ENCODE measurements at places on chromosomes 3 and 15. TPM values are rescaled to one million over a fixed set of nuclear protein-coding genes. Genes with fewer than 3 reads are reported as not detected.
A peak's percentile ranks its signal among the peaks of the same experiment; 100 is the strongest.

GRCh38 chr3:43418601-43419272, 132.4 kb downstream of the SNRK start:
- DNase-seq, result no peak

DNA sequence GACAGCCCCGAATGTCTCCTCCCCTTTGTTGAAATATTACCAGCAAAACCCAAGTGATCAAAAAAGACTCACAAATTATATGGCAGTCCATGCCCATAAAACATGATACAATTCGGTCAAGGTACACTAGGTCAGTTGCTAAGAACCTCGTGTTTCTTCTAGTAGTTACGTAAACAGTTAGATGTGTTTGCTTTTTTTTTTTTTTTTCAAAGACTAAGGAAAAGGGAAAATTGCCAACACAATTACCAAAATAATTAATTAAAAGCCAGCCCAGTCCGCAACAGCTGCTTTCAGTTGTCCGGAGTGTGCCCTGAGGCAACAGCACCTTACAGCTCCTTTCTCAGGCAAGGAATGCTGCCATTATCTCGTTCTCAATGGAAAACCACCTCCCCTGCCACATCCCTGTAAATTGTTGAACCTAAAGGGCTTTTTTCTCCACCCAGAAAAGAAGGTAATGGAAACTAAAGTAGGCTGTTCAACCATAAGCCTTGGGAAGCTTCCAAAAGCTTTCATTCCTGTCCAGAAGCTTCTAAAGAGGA, 129.2 kb upstream of the TSC22D2 start:
- no peak for DNase-seq

GRCh38 chr15:38401701-38402100, 52.2 kb upstream of the FAM98B start:
- DNase-seq, result no peak

DNA sequence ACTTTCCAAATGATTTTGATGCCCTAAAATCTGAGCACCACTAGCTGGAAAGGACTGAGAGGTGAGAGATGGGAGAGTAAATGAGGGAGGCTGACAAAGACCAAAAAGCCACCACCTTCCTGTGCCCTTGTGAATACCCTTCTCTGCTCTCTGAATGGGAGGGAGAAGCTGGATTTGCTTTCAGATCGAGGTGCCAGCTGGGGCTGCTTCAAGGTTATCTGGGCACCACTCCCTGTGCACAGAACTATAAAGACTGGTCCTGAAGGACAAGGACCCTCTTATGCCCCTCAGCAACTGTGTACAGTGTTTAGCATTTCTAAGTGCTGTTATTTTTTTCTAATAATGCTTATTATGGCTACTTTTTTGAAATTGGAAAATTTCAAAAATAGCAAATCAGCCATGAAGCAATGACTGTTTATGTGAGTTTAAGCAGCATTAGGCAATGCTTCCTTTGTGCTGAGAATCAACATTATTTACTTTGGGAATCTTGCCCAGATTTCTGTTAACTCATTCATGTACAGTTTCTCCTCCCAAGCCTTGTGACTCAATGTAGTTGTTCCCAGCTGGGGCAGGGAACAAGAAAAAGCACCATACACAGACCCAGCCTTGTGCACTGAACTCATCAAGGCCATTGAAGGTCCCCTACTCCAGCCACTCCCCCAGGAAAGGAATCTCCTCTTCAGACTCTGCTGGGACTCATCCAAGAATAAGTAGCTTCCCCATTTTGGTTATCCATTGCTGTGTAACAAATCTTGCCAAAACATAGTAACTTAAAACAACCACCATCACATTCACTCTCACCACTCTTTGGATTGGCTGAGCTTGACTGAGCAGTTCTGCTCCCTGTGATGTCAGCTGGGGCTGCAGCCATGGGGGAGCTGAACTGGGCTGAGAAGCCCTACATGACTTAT, 37.3 kb upstream of the CDV3 start:
- DNase-seq, result peak; percentile 22

DNA sequence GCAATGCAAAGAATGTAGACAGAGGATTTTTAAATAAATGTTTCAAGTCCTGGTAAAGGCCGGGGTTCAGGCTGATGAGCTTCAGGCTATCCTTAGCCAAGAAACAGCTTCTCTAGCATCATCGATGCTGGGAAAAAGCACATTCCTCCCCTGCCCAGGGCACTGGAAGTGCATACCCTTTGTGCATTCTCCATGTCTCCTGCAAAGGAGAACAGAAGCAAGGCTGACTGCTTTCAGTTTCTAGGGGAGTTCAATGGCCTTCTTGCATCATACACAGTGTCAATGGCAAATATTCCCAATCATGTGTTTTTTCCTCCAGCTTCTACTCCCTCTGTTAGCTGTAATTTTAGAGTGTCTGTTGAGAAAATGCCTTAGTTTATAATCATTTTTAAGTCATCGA, 59.9 kb downstream of the GPR176 start:
- DNase-seq, result no peak

DNA sequence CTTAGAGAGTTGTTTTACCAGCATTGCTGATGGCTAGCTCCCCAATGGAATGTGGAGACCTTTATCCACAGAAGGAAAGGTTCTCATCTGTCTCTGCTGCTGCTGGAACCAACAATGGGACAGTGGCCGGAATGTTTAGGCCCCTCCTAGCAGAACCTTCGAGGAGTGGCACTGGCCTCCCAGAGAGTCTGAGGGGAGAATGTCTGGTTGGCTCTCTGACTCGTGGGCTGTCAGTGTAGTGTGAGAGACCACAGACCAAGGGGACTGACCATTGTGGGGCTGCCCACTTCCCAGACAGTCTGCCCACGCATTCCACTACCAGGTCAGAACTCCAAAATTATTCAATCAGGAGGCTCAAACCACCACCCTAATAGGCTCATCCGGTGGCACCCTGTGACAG, 5.1 kb downstream of the RASL12 start:
- no peak for DNase-seq

DNA sequence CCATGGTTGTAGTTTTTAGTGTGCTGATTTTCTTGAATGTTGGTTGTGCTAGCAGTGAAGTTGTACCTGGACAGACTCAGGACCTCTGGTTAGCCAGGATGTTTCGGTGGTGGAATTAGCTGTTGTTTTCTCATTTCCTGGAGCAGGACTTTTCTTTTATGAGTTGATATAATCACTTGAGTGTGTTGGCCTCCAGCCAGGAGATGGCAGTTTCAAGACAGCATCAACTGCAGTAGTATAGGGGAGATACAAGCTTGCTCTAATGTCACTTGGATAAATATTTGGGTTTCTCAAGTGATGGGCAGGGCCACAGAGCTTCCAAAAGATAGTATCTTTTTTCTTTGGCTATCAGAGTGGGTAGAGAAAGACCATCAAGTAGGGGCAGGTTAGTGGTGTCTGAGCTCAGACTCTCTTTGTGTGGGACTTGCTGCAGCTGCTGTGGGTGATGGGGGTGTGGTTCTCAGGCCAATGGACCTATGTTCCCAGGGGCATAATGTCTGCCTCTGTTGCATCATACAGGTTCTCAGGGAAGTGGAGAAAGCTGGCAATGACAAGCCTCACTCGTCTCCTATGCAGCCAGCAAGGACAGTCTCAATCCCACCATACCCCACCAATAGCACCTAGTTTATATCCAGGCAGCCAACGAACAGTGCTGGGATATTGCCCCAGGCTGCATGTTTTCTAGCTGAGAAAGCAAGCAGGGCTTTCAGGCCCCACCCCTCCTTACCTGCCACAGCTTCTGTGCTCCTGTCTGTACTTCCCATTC, 14.6 kb upstream of the OR5K2 start:
- no peak for DNase-seq

DNA sequence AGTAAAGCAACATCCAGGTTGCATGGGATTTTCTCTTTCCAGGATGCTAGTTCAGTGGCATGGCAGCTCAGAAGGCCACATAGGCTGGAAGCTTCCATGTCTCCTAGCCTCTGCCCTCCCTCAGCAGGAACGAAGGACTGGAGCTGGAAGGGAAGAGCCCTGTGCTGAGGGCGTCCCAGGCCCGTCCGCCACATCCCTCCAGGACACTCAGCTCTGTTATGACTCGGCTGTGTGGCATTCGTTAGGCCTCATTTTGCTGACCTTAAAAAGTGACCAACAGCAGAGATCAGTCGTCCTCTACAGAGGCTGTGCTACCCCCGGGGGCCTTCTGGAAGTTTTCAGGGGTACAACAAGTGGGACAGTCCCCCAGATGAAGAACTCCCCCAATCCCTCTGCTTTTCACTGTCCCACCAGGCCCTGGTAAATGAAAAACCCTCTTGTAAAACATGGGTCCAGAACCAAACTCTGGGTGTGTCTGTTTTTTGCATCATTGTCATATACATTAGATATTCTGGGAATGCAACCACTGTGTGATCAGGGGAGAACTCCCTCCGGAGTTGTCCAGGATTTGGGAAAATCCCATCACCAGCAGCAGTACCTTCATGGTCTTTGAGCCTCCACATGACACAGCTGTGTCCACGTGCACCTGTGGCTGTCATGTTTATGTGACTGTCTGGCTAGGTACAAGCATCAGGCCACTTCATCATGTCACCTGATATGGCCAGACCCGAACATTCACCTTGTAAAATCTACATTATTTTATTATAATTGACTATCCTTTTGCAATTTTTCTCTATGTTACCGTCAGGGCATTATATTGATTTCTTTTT, 149.9 kb downstream of the OR4M2 start:
- no peak for DNase-seq

GRCh38 chr3:196981657-196982056, 13.0 kb upstream of the PIGZ start:
- DNase-seq, result no peak

DNA sequence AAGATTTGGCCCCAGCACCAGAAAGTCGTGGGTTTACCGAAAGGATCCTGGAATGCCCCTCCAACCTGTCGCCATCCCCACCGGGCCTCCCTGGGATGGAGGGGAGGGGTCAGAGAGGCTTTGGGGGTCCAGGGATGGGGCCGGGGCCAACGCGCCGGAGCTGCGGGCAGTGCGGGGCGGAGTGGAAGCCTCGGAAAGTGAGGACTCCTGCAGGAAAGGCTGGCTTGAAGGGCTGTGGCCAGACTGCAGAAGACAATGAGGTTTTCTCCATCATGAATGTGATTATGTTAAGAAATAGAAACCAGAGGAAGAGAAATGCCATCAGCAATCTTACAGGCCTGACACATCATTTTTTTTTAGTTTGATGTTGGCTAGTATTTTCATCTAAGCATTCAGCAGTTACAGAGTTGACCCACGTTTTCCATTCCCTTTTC, 738 bp downstream of the YEATS2 start:
- peak; percentile 33 for DNase-seq

Gene MAP2K1
- polyA plus RNA-seq, result 40.0 TPM

GRCh38 chr15:37136666-37137065, 36.3 kb upstream of the MEIS2 start:
- no peak for DNase-seq

Gene SLC12A1
- not detected for polyA plus RNA-seq

Gene AP3B2
- 0.46 TPM for polyA plus RNA-seq

GRCh38 chr15:52421029-52421428, 107.7 kb downstream of the MYO5A start:
- DNase-seq, result no peak
